Activated naive CD8-positive, alpha-beta T cell treated with anti-CD3 and anti-CD28 coated beads, Interleukin-2, amount 10 ng/mL, durations not matched to agents 7 days and 5 days (primary cell): ENCODE measurements at places on chromosomes 3 and 15. TPM values are rescaled to one million over a fixed set of nuclear protein-coding genes. Genes with fewer than 3 reads are reported as not detected.

The PPP1R14D gene
- not detected for total RNA-seq

DNA sequence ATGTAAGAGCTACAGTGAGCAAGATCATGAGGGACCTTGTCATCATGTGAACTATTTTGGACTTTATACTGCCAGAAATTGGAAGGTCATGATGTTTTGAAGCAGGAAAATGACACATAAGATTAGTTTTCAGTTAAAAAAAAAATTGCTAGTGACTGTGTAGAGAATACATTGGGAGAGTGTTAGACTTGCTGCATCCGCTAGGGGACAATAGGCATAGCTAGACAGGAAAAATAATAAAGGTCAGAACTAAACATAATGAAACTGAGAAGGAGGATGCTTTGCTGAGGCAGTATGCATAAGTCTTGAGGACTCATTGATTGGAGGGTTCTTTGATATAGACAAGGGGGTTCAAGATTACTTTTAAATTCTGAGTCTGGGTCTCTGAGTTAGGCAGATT lies 275.8 kb upstream of the KCNH8 start:
- H3K27ac ChIP-seq, result no peak overlapping the region
- no peak overlapping the region for H3K4me3 ChIP-seq
- H3K36me3 ChIP-seq, result peaks cover 2% of the 10 kb centered on the region
- no peaks in the 10 kb centered on the region for H3K4me1 ChIP-seq
- no peak for DNase-seq

The GMNC gene
- total RNA-seq, result not detected

The KLHDC8B gene
- total RNA-seq, result 3.2 TPM

The CTDSPL gene
- total RNA-seq, result 2.1 TPM

- no peak overlapping the region for H3K27ac ChIP-seq
- no peaks in the 10 kb centered on the region for H3K36me3 ChIP-seq
- peak; percentile 56 for DNase-seq
- no peak overlapping the region for H3K4me3 ChIP-seq
Measured at GRCh38 chr3:172673210-172673679, 37.6 kb downstream of the NCEH1 start.

The TLR9 gene
- total RNA-seq, result 1.6 TPM

- H3K4me1 ChIP-seq, result peaks cover 38% of the 10 kb centered on the region
- peaks cover 21% of the 10 kb centered on the region for H3K36me3 ChIP-seq
- peaks cover 1% of the 10 kb centered on the region for H3K27me3 ChIP-seq
- peak; percentile 79 for DNase-seq
- H3K4me3 ChIP-seq, result peak within 1 kb of the TSS; percentile 91
Measured at GRCh38 chr15:55289746-55290527, at the start of gene RAB27A. Gene RAB27A (minus strand): TSS chr15:55289813. CDS start chr15:55234934, 54,879 bp downstream.

DNA sequence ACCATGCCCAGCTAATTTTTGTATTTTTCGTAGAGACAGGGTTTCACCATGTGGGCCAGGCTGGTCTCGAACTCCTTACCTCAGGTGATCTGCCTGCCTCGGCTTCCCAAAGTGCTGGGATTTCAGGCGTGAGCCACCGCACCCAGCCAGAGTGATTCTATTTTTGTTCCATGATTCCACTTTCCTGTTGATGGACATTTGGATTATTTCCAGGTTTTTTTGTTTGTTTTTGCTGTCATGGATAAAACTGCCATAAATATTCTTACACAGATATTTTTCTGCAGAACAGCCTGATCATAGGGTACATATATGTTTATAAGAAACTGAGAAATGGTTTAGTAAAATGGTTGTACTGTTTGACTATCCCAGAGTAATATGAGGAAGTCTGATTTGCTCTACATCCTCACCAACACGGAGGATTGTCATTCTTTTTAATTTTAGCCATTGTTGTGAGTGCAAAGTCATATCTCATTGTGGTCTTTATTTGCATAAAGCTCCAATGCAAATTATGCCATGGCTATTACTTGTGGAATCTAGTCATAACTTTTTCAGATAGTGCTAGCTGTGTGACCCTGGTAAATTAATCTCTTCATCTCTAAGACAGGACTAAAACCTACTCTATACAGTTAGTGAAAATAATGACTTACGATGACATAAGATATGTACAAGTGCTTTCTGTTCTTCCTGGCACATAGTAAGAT lies 42.7 kb downstream of the MAP6D1 start:
- H3K4me3 ChIP-seq, result no peak overlapping the region
- H3K27ac ChIP-seq, result no peak overlapping the region
- H3K36me3 ChIP-seq, result peaks cover 39% of the 10 kb centered on the region
- H3K4me1 ChIP-seq, result no peaks in the 10 kb centered on the region
- DNase-seq, result no peak

The ARL8B gene
- total RNA-seq, result 43.3 TPM

- no peaks in the 10 kb centered on the region for H3K36me3 ChIP-seq
- no peak overlapping the region for H3K27ac ChIP-seq
- no peak for DNase-seq
- no peaks in the 10 kb centered on the region for H3K4me1 ChIP-seq
Measured at GRCh38 chr3:97684490-97684889, 80.1 kb upstream of the ARL6 start.
